ENCODE measurements at places on chromosomes 6 and 20.
A peak's percentile ranks its signal among the peaks of the same experiment; 100 is the strongest.

- DNase-seq, result no peak
These were observed 68.6 kb downstream of the TRMT6 start for GRCh38 chr20:5881703-5882102.

DNA sequence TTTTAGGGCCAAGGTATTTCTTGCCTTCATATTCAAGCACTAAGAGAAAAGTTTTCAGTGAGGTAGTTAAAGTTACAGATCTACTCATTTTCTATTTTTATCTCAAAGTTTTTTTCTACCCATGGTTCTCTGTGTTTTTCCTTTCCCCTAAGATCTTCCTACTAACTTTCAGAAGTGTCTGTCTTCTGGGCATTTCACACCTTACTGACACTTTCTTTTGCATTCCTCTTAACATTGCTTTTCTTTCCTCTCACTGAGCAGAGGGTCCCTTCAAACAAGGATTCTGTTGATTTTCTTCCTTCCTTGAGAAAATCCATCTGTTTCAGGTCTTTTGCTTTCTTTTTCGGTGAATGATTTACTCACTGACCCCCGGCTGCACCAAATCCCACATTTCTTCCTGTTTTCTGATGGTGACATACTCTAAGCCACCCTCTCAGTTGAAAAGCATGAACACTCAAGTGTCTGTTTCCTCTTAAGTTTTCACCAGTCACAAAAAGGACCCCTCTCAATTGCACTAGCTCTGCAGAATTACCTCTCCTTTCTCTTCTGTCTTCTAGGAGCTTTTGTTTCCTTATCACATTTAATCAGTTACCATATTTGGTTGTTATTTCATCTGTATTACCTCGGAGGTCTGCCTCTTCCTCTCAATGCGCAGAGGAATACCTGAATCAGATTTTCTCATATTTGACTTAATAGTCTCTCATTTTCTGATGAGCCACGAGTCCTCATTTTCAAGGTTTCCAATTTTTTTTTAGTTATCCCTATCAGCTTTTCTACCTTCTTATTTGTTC, 73.5 kb upstream of the RNF217 start:
- DNase-seq, result no peak

DNA sequence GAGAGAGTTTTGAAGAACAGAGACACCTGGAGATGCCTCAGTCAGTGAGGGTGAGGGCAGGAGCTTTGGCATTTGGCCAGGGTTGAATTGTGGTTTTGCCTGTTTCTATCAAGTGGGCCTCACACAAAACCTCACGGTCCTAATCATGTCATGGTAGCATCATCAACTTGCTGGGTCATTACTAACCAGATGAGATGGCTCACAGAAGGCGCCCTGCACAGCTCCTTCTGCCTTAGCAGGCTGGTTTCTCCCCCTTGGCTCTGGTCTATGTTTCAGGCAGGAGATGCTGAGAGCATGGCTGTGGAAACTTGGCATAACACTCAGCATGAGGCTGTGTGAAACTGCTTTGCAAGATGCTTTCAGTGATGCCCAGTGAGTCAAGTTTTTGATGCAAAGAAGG, 99.3 kb downstream of the LRRC1 start:
- DNase-seq, result no peak

- DNase-seq, result peak; percentile 77
These were observed 14.6 kb downstream of the TJAP1 start for GRCh38 chr6:43491750-43492661.

GRCh38 chr6:75855052-75855451, 106.0 kb downstream of the MYO6 start:
- peak; percentile 2 for DNase-seq

DNA sequence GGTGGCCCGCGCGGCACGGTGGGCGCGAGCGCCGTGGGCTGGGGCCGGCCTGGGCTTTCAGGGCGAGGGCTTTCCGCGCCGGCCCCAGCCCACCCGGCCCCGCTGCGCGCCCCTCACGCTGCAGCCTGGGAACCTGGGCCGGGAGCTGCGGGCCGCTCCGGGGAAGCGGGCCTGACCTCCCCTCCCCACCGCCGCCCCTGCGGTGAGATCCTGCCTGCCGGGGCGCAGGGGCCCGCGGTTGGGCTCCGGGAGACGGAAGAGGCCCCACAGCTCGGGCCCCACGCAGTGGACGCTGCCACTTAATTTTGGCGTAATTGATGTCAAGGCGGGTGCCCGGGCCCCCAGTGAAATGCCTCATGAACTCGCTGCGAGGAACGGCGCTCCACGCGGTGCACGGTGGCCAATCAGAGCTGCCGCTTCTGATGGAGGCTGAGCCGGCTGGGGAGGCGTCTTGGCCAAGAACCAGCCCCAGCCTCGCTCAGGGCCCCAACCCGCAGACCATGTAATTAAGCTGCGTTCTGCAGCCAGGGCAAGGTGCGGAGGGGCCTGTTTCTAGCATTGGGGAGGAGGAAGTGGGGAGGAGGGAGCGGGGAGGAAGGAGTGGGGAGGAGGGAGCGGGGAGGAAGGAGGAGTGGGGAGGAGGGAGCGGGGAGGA, 96.1 kb upstream of the BHLHE23 start:
- no peak for DNase-seq

DNA sequence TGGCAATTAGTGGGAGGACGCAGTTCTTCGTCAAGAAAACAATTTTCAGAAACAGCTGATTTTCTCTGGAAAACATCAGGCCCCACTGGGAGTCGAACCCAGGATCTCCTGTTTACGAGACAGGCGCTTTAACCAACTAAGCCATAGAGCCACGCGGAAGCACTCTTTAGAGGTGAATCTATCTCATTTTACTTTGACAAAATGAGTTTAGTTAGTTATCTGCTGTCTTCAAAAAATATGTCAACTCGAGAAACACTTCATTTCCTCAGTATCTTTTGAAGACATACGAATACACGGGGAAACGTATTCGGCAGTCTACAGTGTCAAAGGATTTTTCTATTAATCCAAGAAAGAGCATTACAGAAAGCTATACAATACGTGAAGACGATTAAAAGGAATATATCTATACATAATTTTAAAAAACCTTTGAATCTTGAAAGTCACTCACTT, 26.7 kb downstream of the GPX6 start:
- DNase-seq, result peak; percentile 28

DNA sequence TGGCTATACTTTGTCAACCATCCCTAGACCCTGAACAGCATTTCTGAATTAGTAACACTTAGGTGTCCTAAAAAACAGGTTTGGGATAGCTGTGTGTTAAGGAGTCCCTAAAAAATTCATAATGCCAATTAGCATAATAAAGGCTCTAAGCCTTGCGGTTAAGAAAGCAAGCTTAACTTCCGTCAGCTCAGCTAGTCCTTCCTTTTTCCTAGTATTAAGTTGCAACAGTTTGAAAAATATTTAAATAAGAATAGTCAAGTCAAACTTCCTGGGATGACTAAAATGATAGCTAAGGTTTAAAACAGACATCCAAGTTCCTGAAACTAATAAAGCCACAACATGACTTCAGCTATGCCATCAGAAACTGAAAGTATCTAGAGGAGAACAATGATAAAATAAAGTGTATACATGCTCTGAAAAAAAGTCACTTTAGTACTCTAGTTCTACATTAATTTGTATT, 3.5 kb downstream of the AKIRIN2 start:
- DNase-seq, result peak; percentile 12

GRCh38 chr6:142500250-142500786, 198.5 kb downstream of the ADGRG6 start:
- no peak for DNase-seq

DNA sequence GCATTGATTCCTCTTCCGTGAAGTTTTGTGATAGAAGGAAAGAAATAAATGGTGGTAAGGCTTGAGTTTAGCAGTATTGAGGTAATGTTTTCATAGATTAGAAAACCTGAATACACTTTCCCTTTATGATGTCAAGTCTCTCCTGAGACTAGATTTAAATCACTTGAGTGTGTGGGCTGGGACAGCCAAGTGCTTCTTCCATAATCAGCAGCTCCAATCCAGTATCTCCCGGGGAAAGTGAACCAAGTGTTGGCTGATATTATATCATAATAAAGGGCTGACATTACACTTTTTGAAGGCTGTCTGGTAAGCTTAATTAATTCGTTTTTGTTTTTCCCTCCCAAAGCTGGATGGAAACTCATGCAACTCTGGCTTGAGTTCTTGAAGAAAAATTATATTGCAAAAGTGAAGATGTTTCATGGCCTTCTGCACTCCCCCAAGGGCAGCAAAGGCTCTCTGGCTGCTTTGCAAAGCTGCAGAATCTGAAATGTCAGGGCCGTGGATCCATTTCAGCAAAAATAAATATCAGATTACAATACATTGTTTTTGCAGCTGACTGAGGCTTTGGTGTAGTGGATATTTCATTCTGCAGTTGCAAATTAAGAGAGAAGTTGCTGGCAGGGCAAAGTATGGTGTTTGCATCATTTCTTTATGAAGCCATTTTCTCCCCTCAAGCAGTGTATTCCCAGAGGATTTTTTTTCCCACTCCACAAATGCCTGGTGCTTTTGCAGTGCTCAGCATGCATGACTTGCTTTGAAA, 101.2 kb downstream of the MKKS start:
- no peak for DNase-seq

DNA sequence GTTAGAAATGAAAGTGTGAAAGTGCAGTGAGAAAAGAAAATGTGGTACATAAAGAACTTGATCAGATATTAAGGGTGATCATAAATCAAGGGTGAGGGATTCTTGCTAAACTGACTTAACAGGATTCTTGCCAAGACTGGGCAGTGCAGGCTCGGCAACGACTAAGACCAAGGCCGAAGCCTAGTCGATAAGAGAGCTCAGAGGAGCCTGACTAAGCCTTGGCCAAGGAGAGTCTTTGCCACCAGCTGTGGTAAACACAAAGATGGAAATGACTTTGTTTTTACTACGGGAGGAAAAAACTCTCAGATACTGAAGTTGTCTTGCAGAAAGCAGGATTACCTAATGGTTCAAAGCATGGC, 196.6 kb downstream of the LY86 start:
- no peak for DNase-seq

GRCh38 chr6:129605095-129605494, 104.9 kb downstream of the ARHGAP18 start:
- no peak for DNase-seq

GRCh38 chr6:27422651-27423332, 34.2 kb downstream of the ZNF391 start:
- no peak for DNase-seq

DNA sequence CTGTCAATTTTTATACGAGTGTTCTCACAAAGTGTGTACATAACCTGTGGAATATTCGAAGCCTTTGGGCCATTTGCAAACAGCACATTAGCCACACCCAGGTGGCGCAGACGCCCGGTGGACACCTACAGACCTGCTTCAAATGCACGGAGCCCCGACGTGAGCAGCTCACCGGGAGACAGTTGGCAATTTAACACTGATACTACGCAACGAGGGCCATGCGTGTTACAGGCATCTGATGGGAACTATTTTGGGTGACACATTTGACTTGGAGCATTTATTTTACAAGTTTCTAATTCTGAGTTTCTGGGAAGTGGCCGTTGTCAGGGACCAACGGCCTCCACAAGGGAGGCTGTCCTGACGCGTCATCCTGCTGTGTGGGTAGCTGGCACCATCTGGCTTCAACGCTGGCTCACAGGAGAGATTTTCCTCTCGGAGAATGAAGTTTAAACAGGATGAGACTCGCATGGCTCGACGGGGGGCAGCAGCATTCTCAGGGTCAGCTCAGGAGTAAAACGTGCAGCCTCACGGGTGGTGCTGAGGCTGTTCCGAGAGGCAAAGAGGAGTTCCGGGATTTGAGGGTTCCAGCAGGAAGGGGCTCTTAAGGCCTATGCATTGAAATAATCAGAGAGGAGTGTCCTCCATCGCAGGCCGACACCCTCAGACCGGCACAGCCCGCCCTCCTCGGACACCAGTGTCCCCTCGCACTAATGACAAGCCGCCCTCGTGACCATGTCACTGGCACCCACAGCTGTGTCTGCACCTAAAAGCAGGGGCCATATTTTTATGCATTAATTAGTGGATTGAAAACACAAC, 207.4 kb downstream of the DLL1 start:
- no peak for DNase-seq

DNA sequence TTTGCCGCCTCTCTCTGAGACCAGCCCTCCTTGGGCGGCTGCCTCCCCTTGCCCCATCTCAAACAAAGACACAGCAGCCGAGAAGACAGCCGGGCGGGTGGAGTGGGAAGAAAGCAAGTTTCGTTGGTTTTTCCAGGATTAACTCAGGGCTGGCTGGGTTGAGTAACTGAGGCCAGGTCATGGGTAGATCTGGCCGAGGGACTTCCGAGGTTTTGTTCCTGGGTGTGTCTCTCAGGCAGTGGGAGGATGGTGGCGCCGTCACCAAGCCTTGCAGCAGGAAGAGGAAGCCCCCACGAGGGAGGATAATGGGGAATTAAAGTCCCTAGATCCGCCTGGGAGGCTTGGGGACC, 167.2 kb downstream of the TTLL2 start:
- no peak for DNase-seq

DNA sequence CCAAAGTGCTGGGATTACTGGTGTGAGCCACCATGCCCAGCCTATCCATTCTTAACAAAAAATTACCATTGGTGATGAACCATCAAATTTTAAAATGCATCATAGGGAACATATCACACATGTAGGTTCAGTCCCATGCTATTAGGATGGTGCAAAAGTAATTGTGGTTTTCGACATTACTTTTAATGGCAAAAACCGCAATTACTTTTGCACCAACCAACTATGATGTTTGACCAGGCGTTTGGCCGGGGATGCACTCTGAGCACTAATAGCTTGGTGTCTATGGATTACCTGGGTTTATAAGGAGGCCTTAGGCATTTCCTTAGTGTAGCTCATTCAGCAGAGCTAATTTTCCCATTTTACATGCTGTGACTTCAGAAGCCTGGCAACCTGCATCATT, 246.5 kb upstream of the SUPT3H start:
- DNase-seq, result no peak
